ENCODE measurements at places on chromosomes 12 and 14.

GRCh38 chr14:82046512-82047226 lies 513.0 kb upstream of the SEL1L start:
- no peak for DNase-seq

GRCh38 chr12:5328669-5329517 lies 103.0 kb upstream of the NTF3 start:
- no peak for DNase-seq

GRCh38 chr14:92582706-92583452 lies 69.3 kb downstream of the RIN3 start:
- no peak for DNase-seq

- DNase-seq: no peak
Observed at GRCh38 chr12:128789356-128789929, 34.3 kb downstream of the SLC15A4 start.

DNA sequence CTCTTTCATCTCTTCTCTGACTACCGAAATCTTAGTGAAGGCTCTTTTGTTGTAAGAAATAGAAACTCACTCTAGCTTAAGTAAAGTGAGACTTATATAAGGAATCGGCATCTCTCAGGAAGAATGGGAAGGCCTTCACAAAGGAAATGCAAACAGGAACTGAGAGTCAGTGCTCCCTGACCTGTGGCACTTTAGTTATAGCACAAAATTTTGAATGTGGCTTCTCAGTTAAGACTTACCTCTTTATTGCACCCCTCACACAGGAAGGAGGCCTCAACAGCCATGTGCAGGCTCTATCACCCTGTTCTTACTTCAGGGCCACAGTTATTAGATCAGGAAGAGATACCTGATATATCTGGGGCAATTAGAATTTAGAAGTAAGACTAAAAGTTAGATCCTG lies 224.7 kb upstream of the EGLN3 start:
- DNase-seq: no peak

DNA sequence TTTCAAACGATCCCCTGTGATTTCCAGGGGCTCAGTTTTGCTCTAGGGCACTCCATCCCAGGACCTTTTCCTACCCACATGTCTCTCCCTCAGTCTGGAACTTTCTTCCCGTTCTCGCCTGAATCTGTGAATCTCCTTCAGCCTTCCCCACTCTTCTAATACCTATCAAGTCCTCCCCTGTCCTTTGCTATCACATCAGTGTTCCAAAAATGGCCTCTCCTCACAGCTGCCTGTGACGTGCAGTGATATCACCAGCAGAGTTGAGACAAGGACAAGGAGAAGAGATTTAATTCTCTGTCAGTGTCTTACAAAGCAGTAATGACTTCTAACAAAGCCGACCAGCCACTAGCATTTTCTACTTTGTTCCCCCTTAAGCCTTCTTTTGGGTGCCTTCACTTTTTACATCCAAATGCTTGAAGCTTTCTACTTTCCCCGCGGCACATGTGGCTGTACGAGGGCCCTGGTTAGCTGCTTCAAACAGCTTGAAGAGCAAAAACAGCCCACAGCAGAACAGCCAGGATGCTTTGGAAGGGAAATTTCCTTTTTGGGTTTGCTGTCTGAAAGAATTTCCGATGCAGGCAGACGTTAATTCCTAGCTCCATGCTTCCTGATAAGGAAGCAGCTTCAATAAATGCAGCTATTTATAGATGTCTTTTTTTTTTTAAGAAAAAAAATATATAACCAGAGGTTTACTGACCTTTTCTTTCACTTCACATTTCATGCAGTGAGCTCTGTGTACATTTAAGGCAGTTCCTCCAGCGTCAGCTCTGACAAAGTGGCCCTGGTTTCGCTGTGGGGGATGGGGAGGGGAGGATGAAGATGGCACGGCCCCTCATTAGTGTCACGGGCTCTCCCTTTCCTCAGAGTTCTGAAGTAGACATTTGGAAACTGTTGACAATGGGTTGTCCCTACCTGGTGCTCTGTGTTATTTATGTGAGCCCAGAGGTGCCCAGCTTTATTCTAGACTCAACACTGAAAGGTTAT lies 109.3 kb downstream of the ETV6 start:
- no peak for DNase-seq

DNA sequence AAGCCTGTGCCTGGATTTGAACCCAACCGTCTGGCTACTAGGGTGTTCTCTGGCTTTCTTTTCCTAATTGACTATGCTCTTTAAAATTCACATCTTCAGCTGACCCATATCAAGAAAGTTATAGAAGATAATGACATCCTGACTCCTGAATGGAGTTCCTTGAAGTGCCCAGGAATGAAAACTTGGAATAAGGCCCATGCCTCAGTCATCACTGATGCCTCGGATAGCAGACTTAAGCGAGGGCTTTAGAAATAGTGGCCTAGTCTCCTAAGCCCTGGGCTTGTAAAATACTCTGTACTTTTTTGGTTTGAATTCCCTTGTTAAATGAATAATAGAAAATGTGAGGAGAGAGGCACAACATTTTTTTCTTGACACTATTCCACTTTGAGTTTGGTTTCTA lies 39.0 kb downstream of the CHST11 start:
- DNase-seq: no peak

DNA sequence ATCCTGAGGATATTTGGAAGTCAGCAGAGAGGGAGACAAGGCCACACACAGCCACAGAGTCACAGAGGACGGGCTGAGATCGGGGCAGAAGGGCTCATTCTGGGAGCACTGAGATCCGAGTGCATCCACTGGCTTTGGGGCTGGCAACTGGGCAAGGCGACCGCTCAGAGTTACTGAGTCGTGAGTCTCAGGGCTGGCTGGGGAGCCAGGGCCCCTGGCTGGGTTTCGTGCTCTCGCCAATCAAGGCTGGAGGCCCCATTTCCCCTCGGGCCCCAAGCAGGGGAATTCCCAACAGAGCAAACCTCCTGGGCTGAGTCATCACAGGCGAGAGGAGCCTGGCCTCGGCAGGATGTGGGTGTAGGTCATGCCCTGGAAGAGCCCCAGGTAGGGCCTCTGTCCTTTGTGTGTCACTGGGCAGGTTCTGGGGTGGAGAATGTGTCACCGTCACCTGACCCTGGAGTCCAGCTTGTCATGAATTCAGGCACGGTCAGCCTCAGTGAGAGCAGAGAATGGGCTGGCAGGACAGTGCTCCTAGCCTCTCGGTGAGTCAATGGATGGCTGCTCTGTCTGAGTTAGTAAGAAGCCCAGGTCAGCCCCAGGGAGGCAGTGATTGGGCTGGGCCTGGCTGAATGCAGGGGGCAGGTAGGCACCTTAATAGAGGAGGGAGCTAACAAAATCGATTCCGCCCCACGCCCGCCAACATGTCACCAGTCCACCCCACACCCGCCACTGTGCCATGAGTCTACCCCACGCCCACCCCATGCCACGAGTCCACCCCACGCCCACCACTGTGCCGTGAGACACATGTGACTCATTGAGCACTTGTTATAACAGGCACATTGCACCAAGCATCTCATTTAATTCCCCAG lies 16.9 kb downstream of the ASB2 start:
- peak; percentile 66 for DNase-seq

GRCh38 chr12:124946447-124946793 lies 32.0 kb upstream of the UBC start:
- no peak for DNase-seq

DNA sequence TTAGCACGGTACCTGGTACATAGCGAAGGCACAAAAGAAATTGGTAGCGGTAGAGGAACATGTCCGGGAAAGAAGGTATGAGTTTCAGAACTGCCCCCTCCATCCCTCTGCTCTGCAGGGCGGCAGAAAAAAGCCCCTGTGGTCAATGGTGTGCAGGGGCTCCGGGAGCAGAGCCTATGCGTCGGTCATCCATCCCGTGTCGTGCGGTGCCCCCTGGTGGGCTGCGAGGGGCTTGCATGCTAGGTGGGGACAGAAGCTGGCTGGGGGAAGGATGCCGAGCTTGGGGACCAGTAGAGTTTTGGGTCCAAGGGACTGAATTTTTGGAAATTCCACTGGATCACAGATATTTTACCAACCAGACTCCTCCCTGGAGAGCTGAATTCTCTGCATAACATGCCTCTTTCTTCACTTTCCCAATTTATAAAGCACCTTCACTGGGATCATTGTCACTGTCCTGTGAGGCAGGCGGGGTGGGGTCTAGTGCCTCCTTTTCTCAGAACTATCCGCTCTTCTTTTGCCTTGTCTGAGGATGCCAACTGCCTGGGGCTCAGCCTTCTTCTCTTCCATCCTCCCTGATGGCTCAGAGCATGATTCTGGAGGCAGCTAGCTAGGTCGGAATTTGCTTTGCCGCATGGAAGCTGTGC lies 148.7 kb downstream of the SMOC1 start:
- peak; percentile 14 for DNase-seq

- DNase-seq: no peak
Observed at GRCh38 chr12:123744836-123745235, 17.3 kb upstream of the DNAH10 start.

- no peak for DNase-seq
Observed at GRCh38 chr12:95629392-95629791, 78.1 kb upstream of the USP44 start.

- DNase-seq: no peak
Observed at GRCh38 chr12:28794211-28794610, 354.9 kb upstream of the FAR2 start.

DNA sequence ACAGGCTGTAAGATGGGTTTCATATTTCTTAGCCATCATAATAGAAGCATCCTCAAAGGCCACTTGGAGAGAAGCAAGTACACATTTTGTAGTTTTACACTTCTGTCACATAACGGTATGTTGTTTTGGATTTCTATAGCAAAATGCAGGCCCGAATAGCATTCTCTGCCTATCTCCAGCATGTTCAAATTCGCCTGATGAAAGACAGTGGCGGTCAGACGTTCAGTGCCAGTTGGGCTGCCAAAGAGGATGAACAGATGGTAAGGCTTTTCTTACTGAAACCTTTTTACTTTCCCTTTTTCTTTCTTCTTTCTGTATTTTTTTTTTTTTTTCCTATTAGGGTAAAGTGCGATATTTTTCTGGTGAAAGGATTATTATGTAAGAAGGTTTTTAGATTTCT lies 110.5 kb downstream of the TTLL5 start:
- DNase-seq: no peak

GRCh38 chr12:23950775-23951451 lies 1.4 kb upstream of the SOX5 start:
- DNase-seq: no peak

DNA sequence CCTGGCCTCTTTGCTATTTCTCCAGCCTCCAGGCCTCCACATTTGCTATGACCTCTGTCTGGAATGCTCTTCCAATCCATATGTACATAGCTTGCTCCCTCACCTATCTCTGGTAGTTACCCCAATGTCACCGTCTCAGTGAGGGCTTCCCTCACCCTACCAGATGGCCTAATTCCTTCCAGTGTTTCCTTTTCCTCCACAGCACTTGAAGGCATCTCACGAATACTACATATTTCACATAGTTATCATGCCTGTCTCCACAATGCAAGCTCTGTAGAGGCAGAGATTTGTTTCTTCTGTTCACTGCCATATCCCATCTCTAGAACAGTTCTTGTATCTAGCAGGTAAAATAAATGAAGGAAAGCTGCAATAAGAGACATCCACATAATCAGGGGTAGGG lies 21.3 kb upstream of the HSP90B1 start:
- no peak for DNase-seq

DNA sequence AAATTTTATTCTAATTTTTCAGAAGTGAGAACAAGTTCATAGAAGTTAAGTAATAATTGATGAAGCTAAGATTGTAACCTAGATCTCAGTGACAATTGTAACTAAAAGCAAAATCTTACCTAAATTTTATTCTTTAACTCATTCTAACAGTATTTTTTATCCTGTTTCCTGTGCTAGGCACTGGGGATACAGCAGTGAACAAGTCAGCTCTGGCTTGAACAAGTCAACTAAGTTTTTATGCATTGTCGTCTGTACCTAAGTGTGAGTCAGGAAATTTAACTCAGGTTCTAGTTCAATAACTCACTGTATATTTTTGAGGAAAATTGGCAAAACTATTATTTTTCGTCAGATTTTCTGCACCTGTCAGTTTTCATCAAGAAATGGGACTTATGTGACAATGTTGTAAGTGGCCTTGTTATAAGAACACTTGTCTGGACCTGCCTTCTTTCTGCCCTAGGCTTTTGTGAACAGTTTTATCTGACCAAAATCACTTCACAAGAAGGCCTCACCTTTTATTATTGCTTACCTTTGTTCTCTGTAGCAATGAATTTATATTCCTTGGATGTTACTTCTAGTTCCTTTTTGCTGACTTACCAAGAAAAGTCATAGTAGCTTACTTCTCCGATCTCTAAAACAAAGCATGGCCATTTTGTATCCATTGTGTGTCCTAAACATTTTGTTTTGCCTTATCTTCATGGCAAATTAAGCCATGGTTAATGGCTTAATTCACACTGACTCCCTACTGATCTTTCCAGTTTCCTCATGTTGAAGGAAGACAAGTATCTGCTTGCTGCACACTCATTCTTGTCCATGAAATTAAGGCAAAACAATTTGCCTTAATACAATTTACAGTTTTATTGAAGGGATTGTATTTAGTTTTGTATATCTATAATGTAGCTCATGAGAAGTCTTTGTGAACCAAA lies 2.7 kb downstream of the TMTC3 start:
- DNase-seq: no peak

DNA sequence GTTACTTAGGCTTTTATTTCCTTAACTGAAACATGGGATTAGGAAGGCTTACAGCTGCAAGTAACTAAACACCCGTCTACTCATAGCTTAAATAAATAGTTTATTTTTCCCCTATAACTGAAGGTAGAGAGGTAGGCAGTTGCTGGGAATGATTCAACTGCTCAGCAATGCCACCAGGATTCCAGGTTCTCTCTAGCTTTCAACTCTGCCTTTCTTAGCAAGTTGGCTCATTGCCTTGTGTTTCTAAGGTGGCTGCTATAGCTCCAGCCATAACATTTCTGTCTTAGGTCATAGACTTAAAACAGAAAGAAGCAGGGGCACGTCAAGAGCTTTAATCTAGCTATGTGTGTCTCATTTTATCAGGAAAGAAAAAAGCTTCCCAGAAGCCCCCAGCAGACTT lies 103.7 kb upstream of the MDM1 start:
- no peak for DNase-seq

DNA sequence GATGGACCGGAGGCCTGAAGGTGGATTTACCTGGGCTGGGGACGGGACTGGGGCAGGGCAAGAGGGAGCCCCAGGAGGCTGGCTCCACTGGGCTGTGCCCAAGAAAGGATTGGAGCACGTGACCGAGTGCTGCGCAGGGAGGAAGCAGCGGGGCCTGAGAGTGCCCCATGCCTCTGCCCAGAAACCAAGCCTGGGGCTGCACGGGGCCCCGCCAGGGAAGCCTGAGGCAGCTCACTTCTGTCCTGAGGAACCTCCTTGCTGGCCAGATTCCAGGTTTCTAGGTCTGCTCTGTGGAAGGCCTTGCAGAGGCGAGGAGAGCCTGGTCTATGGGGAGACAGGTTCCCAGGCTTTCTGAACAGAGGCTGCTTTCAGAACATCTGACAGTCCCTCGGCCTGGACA lies 10.4 kb downstream of the NGB start:
- no peak for DNase-seq

GRCh38 chr12:49974677-49975317 lies 2.0 kb downstream of the AQP6 start:
- DNase-seq: no peak

- no peak for DNase-seq
Observed at GRCh38 chr12:29656762-29657538, 126.8 kb downstream of the TMTC1 start.

- DNase-seq: no peak
Observed at GRCh38 chr12:32854716-32855115, 41.9 kb downstream of the PKP2 start.

Measured in activated gamma-delta T cell (primary cell).